ENCODE measurements at places on chromosomes 16 and 17.
A peak's percentile ranks its signal among the peaks of the same experiment; 100 is the strongest.

GRCh38 chr16:15817446-15817845 lies 39.4 kb downstream of the MYH11 start:
- DNase-seq = no peak

GRCh38 chr17:29720551-29720950 lies 97.8 kb upstream of the CORO6 start:
- no peak for DNase-seq

GRCh38 chr17:65243838-65244625 lies 106.9 kb downstream of the RGS9 start:
- no peak for DNase-seq

DNA sequence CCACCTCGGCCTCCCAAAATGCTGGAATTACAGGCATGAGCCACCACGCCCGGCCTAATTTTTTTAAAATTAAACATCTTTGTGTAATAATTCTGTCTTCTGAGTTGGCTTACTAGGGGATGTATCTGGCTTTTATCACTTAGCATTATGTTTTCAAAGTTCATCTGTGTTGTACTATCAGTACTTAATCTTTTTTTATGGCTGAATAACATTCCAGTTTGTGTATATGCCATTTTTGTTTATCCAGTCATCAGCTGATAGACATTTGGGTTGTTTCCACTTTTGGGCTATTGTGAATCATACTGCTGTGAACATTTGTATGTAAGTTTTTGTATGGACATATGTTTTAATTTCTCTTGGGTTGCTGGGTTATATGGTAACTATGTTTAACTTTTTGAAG lies 69.0 kb downstream of the CHD9 start:
- DNase-seq = no peak

GRCh38 chr16:1857433-1858097 lies 14.4 kb downstream of the MEIOB start:
- DNase-seq = no peak

- no peak for DNase-seq
These were observed 590 bp downstream of the TMEM219 start for GRCh38 chr16:29962344-29962994.

- peak; percentile 77 for DNase-seq
These were observed 3.7 kb downstream of the SOCS3 start for GRCh38 chr17:78356101-78356713.

- no peak for DNase-seq
These were observed 181.1 kb downstream of the SNX29 start for GRCh38 chr16:12157517-12158093.

DNA sequence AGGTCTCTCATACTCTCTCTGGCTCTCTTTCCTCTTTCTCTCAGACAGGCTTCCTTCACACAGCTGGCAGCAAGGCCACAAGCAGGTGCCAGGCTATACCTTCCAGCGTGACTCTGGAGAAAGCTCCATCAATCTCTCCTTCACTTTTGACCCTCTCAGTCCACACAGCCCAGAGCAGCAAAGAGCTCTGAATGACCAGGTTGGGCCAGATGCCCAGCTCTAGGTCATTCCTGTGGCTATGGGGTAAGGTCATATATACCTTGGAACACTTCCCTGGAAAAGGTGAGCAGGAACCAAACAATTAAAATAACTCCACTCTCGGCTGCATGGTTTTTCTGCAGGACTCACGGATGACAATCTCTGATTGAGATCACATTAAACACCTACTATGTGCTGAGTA lies 8.8 kb downstream of the ADAP2 start:
- no peak for DNase-seq

- no peak for DNase-seq
These were observed 74.1 kb downstream of the ASIC2 start for GRCh38 chr17:33218698-33219601.

- no peak for DNase-seq
These were observed 12.2 kb upstream of the SP2 start for GRCh38 chr17:47883589-47884426.

- no peak for DNase-seq
These were observed 20.9 kb downstream of the GAN start for GRCh38 chr16:81335669-81336068.

- no peak for DNase-seq
These were observed 988 bp downstream of the CIAO3 start for GRCh38 chr16:739560-740458.

- no peak for DNase-seq
These were observed 1.9 kb upstream of the STUB1 start for GRCh38 chr16:678209-678857.

DNA sequence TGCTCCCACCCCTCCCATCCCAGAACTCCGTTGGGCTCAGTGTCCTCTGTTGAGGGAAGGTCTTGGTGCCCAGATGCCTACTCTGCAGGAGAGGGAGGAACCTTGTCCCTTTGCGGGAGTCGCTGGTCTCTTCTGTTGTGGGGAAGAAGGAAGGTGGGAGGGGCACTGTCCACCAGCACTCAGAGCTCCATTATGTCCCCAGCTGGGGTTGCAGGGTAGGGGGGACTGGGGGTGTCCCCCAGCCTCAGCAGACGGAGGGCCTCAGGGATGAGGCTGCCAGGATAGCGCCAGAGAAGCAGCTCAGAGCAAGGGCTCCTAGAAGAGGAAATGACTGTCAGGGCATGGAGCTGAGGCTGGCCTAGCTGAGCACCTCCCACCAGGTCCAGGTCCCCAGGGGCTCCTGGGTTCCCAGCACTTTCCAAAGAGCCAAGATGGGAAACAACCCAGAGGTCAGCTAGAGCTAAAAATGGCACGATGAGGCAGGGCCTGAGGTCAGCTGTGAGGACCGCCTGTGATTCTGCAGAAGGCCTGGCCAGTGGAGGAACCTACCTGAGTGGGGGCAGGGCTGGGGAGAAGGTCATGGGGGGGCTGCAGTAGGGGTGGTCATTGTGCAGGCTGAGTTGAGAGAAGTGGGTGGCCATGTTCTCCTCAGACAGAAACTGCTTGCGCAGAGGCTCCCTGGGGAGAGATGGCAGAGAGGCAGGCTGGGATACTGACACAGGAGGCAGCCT lies 893 bp downstream of the HCFC1R1 start:
- DNase-seq = no peak

DNA sequence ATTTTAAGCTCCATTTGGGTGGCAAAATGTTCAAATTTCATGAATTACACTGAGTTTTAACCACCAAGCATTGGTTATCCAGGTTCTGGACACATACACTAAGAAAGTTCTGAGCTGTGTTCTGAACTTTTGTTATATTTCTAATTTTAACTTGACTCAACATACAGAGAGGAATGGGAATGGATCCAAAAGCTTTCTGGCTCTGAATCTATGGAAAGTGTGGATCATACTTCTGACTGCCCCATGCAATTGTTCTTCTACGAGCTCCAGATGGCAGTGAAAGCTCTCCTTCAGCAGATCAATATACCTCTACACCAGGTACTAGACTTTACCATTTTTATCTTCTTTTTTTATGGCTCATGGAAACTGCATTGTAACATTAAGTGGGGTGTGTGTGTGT lies 113.0 kb upstream of the NOG start:
- DNase-seq = no peak

- DNase-seq = no peak
These were observed 207.1 kb upstream of the ZFHX3 start for GRCh38 chr16:73255031-73255430.

DNA sequence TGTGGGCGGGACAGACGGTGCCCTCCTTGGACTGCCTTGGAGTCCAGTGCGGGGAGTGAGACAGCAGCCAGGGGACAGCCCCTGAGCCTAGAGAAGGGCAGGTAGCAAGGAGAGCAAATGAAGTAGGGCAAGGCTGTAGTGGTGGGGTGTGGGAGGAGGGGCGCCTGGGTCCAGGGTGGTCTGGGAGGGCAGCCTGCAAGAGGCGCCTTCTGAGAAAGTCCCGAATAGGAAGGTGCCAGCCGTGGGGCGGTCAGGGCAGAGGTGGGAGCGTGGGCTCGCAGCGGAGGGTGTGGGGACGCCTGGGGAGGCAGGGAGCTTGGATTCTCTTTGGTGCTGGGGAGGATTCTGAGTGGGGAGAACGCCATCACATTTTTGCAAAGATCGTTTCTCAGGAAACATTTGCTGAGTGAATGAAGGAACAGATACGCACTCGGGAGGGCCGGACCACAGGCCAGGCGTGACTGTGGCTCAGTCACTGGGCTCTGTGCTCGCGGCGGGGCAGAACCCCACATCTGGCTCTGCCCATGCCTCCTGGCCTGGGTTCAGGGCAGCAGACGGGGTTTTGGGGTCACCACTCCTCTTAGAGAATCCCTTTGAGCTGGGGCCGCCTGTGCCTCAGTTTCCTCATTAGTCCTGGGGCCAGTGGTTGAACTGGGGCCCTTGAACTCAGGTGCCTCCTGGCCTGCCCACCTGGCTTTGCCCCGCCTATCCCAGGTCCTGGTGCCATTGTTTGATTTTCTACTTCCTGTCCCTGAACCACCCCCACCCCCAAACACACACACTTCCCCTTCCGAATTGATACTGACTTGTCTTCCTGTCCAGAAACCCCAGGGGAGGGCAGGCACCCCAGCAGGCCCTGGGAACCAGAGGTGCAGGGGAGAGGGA lies 4.2 kb downstream of the SNN start:
- DNase-seq = no peak

GRCh38 chr16:52549011-52549692 lies 2.2 kb upstream of the TOX3 start:
- no peak for DNase-seq

DNA sequence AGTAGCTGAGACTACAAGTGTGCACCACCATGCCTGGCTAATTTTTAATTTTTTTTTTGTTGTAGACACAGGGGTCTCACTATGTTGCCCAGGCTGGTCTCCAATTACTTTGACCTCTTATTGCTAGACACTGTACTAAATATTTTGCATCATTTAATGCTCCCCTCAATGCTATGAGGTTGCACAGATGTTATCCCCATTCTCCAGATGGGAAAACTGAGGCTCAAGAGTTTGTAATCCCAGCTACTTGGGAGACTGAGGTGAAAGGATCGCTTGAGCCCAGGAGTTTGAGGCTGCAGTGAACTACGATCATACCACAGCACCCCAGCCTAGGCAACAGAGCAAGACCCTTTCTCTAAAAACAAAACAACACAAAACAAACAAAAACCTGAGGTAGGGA lies 443.3 kb upstream of the C16orf82 start:
- no peak for DNase-seq

- DNase-seq = no peak
These were observed 42.3 kb downstream of the PIPOX start for GRCh38 chr17:29085223-29085622.
